ENCODE measurements at places on chromosomes 4 and X.

- no peak for DNase-seq
These were observed 177.7 kb downstream of the ADAMTS3 start for GRCh38 chr4:72391281-72391680.

GRCh38 chrX:12237131-12237530, 98.9 kb downstream of the FRMPD4 start:
- no peak for DNase-seq

DNA sequence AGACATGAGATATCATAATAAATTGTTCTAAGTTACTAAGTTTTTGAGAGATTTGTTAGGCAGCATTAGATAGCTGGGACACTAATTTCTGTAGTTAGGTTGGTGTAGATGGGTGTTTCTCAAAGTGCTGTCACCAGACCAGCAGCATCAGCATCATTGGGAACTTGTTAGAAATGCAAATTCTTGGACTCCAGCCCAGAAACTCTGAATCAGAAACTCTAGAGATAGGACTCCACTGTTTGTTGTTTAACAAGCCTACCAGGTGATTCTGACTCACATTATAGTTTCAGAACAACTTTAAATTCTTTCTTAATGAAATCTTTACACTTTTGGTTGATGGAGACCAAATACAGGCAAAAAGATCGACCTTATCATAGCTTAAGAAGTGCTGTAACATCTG, 173.7 kb downstream of the PABPC4L start:
- no peak for DNase-seq

DNA sequence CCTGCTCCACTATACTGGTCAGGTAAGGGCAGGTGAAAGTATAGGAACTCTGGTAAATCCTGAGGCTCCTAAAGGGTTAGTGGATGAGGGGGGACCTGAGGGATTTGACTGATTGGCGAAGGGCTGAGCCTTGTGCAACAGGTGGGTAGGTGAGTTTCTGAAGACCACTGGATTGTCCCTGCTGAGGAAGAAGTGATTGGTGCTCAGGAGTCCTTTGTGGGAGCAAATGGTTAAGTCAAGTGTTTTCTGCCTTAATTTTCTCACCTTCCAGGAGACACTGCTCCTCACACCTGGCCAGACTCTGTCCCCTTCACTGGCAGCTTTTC, 156.6 kb downstream of the AMMECR1 start:
- DNase-seq: no peak

DNA sequence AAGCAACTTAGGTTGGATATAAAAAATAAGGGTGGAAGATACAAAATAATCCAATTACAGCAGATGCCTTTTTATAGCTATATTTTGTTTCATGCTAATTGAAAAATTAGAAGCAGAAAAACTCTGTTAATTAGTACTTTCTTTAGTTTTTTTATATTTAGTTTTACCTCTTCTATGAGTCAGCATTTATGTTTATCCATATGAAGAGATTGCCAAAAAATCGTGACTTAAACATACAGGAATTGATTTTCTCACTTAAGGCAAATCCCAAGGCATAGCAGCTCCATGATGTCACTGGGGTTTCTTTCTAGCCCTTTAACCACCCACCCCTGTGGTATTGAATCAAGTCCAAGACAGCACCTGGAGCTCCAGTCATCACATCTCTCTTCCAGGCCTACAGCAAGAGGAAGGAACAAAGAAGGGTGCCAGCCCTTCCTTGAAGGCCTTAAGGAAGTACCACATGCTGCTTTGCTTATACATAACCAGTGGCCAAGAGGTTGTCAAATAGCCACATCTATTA, 365.8 kb upstream of the TENM3 start:
- DNase-seq: no peak

- no peak for DNase-seq
These were observed 2139.0 kb downstream of the ARAP2 start for GRCh38 chr4:34105311-34105710.

DNA sequence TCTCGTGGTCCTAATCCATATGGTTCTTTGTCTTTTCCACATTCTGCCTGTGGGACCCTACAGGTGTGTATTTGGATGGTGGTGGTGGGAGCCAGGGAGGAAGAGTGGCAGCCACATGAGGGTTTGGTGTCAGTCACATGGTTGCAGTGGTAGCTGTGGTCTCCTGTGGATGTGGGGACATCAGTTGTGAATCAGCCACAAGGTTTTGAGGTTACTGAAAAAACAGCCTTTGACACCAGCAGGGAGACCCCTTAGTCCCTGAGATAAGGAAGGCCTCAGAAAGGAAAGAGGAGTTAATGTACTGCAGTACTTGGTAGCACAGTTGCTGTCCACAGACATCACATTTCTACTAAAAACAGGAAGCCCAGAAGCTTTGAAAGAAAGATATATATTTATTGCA, 15.8 kb upstream of the GAGE10 start:
- DNase-seq: no peak

DNA sequence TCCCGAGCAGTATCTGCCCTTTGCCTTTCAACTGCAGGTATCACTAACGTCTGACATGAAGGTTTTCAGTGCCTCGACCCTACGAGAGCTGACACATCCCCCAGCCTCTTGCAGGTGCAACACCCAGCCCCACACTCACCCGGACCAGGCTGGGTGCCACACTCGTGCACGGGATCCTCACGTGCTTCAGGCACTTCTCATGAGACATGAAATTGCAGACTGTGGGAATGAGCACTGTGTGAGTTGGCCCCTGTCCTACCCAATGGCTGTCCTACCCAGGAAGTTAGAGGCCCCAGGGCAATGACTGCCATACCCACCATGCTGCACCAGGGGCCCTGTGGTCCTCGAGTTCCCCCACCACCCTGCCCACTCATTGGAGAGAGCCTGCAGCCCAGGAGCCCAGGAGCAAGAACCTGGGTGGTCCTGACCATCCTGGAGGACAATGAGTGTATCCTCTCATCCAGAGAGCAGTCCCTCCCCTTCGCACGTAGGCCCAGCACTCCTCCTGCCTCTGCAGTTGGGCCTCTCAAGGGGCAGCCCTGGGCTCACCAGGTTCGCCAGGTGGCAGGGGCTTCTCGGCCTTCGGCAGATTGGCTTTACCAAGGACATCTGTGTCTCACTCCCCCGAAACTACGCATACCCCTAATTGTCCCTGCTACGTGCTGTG, 2.4 kb downstream of the DGKQ start:
- no peak for DNase-seq

GRCh38 chr4:86928400-86929255, 6.2 kb upstream of the AFF1 start:
- DNase-seq: no peak

GRCh38 chrX:39022106-39022505, 220.8 kb downstream of the MID1IP1 start:
- no peak for DNase-seq

GRCh38 chr4:138833974-138834373, 181.6 kb upstream of the NOCT start:
- DNase-seq: no peak

GRCh38 chrX:44735498-44735897, 108.3 kb upstream of the DUSP21 start:
- no peak for DNase-seq

GRCh38 chrX:118360429-118361125, 14.7 kb downstream of the WDR44 start:
- DNase-seq: no peak

GRCh38 chr4:151760002-151760401, 805 bp downstream of the GATB start:
- no peak for DNase-seq
